DMS 273 treated with DMSO at 0.1 percent for 48 hours (cell line): ENCODE measurements at places on chromosomes 3 and 15.

DNA sequence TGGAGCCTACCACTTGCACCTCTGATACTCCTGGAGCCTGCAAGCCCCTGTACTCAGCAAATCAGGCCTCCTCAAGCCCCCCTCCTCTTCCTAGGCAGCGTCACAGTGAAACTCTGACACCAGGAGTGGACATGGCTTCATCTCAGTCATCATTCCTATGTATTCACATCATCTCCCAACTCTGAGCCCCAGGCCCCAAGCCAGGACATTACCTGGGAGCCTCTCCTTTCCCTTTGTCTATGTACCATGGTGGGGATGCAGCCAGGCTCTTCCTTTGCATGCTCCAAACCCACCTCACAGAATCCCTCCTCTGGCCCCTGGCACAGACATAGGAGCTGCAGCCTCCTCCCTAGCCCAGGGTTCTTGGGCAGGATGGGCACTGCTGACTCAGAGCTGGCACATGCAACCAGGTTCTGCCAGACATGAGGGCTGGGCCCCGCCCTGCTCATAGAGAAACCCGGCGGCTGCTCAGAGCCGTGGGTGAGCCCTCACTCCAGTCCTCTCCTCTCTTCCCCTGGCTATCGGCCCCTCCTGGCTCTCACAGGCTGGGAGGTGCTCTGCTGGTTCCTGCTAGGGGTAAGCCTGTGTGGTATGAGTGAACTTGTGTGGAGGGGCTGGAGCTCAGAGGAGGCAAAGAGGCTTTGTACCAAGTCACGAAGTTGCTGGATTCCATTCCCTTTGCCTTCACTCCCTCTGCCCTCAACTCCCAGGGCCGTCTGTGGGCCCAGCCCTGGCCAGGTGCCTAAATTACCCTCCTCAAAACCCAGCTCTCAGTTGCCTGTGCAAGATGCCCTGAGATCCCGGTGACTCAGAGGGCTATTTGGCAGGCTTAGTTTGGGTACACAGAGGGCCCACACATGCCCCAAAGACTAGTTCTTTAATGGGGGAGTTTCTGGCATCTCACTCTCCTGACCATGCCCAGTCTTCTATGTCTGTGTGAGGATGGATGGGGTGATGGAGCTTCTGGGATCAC, 1.9 kb upstream of the PLCD1 start:
- no peak for DNase-seq

GRCh38 chr3:191137708-191138107, 61.3 kb upstream of the OSTN start:
- no peak for DNase-seq

GRCh38 chr3:10768708-10769394, 47.2 kb upstream of the SLC6A11 start:
- no peak for DNase-seq

DNA sequence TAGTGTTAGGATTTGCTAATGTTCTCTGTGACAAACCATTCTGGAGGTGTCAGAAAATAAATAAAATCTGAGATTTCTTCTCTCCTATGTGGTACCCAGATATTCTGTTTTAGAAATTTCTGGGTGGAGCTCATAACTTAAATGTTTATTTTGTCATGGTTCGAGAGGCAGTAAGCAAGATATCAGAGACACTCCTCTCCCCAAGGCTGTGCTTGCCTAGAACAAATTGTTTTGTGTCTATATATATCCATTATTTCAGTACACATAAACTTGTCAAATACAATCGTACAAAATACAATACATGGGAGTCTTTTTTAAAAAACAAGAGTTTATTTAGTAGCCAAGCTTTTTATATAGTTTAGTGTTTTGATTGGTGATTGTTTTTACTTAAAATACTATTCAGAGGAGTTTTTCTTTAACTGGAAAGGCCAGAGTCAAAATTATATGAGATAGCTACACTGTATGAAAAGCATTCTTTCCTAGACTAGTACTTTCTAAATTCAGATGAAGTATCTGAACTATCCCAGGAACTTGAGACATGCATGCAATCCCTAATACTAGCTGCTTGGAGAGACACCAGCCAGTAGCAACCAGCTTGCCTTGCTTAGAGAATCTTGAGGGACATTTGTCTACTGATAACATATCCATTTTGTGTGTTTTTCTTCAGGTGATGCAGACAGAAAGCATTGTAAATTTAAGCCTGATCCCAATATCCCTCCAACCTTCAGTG, 4.7 kb downstream of the EXOG start:
- no peak for DNase-seq

- DNase-seq: no peak
Observed at GRCh38 chr3:124763206-124763605, 33.0 kb downstream of the UMPS start.

- DNase-seq: no peak
Observed at GRCh38 chr15:49530092-49530491, 90.5 kb downstream of the FAM227B start.

DNA sequence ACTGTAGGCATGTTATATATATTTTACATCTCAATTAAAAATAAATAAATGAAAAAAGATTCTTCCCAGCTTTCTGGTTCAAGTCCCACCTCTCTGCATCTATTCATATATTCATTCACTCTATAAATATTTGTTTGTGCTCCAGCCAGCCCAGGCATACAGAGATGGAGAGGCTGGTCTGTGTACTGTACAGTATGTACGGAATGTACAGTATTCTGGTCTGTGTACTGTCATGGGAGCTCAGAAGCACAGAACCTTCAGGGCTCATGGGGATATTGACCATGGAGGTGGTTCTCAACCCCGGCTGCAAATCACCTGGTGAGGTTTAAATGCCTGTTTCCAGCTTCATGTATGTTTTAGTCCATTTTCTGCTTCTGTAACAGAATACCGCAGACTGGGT, 13.8 kb downstream of the CORO2B start:
- no peak for DNase-seq

DNA sequence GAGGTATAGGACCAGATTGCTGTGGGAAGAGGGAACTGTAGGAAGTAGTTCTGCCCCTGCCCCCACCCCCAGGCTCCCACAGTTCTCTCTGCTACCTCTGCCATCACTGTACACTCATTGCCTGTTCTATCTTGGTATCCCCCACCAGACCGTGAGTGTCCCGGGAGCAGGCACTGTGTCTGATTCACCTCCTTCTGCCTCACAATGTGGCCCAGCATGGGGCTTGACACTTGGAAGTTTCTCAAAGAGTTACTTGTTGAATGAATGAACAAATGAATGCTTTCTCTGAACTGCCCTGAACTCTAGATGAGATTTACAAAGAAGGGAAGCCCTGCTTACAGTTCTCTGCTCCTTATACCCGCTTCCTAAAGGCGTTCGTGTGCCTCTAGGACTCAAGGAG, 27.1 kb upstream of the PIK3CB start:
- DNase-seq: no peak
